ENCODE measurements at places on chromosomes 13 and 19.

GRCh38 chr19:17910791-17911360 is 21.9 kb upstream of the CCDC124 start:
- DNase-seq, result no peak

DNA sequence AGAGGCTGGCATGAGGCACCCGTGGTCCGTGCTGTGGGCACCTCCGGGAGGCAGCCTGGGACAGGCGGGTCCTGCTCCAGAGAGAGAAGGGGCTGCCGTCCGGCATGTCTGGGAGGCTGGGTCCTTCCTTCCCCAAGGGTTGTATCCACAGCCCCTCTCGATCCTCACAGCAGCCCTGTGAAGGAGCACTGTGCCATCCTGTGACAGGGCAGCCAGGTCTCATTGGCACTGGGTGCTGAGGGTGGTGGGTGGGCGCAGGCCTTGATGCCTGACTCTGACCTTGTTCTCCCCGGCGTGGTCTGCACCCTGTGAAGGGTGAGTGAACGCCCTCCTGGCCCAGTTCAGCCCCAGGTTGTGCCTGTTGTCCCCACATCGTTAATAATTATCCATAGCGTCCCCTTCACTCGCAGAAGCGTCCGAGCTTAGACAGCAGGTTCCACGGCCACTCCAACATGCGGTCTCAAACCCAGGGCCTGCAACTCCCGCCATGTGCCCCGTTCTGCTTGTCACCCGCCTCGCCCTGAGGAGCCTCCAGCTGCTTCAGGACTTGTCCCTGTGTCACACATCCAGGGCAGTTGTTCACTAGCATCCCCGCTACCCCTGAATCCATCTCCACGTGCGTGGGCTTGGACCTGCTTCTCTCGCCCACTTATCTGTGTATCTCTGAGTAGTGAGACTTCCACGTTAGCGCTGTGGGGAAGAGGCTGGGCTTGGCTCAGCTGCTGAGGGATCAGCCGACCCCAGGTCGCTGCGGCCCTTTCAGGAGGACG is 10.6 kb downstream of the ATP11A start:
- no peak for DNase-seq

- DNase-seq, result no peak
Measured at GRCh38 chr19:5850743-5851293, 431 bp downstream of the FUT3 start.

- DNase-seq, result no peak
Measured at GRCh38 chr19:12785431-12786031, 5.8 kb upstream of the JUNB start.

- DNase-seq, result peak; percentile 66
Measured at GRCh38 chr19:36097036-36097435, 13.9 kb upstream of the OVOL3 start.

DNA sequence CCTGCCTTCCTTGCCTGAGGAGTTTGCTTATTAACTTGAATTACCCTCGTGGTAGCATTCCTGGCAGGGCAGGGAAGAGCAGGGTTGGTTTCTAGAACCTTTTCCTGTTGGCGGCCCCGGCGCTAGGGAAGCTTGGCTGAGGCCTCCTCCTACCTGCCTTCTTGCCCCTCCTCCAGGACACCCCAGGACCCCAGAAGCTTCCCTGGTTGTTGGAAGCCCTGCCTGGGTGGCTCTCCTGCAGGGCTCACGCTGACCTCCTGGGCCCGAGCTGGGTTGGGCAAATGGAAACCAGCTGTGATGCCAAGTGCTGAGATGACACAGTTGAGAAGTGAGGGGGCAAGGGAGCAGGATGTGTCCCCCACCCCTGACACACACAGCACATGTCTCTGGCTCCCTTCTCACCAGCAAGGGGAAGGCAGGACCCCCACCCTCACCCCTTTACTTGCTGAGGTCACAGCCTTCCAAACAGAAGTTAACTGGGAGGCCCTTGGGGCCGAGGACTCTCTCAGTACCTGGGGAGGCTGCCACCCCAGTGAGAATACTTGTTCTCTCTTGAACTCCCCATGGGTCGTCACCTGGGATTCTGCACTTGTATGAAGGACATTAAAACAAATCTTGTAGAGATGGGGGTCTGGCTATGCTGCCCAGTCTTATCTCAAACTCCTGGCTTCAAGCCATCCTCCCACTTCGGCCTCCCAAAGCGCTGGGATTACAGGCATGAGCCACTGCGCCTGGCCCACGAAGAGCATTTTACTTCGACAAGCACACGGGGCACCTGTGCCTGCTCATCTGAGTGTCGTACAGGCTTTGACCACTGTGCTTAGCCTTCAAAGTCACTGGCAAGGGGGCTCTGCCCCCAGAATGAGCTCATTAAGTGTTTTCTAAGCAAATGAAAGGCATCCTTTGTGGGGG is 10.5 kb downstream of the CEBPA start:
- no peak for DNase-seq

DNA sequence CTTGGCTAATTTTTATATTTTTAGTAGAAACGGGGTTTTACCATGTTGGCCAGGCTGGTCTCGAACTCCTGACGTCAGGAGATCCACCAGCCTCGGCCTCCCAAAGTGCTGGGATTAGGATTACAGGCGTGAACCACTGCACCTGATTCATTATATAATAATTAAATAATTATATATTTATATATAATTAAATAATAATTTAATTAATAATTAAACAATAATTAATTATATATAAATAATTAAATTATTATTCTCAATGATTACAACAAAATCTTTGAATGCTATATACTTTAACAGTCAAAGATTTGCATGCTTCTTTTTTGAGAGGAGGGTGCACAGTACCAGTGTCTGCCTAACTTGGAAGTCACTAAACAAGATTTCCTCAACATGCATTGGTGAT is 872.3 kb downstream of the EFNB2 start:
- no peak for DNase-seq

GRCh38 chr13:53545340-53545941 is 516.8 kb downstream of the OLFM4 start:
- DNase-seq, result no peak

- DNase-seq, result peak; percentile 29
Measured at GRCh38 chr19:45097776-45098520, 5.0 kb downstream of the PPP1R37 start.

GRCh38 chr13:109646423-109646822 is 140.0 kb downstream of the IRS2 start:
- DNase-seq, result no peak

DNA sequence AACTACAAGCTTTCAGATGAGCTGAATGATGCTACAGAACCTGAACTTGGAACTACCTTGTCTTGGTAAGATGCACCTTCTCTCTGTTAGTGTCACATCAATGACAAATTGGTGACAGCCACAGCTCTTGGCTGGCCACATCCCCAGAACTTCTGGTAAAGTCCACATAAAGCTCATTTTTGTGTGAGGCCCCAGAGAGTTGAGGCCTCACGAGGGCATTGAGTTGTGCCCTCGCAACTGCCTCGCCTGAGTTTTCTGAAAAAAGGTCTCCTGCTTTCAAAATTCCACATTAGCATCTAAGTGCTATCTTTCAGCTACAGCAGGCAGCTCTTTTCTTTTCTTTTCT is 42.6 kb downstream of the MRPL57 start:
- DNase-seq, result no peak

DNA sequence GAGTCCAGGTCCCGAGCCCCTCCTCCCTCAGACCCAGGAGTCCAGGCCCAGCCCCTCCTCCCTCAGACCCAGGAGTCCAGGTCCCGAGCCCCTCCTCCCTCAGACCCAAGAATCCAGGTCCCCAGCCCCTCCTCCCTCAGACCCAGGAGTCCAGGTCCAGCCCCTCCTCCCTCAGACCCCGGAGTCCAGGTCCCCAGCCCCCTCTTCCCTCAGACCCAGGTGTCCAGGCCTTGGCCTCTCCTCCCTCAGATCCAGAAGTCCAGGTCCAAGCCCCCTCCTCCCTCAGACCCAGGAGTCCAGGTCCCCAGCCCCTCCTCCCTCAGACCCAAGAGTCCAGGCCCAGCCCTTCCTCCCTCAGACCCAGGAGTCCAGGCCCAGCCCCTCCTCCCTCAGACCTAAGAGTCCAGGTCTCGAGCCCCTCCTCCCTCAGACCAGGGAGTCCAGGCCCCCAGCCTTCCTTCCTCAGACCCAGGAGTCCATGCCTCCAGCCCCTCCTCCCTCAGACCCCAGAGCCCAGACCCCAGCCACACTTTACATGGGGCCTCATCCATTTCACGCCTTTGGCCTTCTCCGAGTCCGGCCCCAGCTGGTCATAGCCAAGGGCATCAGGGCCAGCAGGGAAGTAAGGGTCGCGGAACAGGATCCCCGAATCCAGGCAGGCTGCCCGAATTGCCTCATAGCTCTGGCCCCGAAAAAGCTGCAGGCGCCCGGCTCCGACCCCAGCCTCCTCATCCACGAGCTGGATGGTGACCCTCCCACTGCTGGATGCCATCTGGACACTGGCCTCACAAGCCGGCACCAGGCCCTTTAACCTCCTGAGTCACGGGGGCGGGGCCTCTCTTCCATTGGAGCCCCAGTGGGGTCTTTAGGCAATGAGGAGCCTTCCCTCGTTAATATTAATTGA is 628 bp downstream of the CAPN12 start:
- no peak for DNase-seq

DNA sequence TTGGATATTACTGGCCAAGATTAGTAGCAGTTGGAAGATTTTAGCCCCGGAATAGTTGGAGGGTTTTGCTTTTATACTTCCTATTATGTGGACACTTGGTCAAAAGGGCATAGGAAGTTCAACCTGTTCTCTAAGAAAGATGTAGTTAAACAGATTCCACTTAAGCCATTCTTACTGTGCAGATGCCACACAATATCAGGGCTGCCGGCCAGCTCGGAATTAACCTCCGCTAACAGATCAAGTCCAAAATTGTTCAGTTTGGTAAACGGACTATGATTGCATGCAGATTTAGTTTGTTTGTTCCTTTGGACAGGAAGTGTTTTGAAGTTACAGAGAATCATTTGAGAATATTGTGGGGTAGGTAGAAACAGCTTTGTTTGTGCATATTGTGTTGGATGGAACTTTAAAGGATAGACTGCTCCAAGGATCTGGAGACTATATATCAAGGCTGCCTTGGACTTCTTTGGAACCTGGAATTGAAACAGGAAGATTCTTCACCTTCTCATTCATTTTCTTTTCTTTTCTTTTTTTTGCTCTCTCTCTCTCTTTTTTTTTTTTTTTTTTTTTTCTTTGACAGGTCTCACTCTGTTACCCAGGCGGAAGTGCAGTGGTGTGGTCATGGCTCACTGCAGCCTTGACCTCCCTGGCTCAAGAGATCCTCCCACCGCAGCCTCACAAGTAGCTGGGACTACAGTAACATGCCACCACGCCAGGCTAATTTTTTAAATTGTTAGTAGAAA is 5.0 kb upstream of the SPRY2 start:
- DNase-seq, result no peak

DNA sequence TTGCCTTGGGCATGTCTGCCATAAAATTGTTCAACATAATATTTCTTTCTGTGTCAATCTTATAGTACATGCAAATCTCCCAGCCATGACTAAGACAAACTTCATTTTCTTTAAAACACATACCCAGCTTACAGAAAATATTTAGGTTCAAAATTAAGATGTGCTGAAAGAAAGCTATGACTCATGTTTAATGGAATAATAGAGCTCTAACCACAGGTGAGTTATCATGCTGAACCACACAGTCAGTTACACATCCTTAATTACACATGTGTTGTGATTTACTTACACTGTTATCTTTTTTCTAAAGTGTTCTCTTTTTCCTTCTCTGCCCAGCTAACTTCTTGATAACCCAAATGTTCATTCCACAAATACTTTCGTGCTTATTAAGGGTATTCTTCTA is 1831.2 kb downstream of the OLFM4 start:
- DNase-seq, result no peak

DNA sequence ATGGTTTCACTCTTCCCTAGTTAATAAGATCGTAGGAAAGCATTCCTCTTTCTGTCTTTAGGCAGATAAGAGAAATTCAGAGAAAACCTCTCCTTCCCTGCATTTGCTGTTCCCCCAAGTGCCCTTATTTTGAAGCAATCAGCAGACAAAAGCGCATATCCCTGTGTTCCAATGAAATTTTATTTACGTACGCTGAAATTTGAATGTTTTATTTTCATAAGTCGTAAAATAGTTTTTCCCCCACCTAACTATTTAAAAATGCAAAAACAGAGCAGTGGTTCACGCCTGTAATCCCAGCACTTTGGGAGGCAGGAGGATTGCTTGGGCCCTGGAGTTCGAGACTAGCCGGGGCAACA is 17.2 kb upstream of the MRI1 start:
- no peak for DNase-seq

Data from nucleus accumbens (tissue), 56 donors.